ENCODE measurements at places on chromosomes 2 and 18.

GRCh38 chr2:71831193-71831577 is 316.5 kb downstream of the CYP26B1 start:
- no peak for DNase-seq

- no peak for DNase-seq
Observed at GRCh38 chr18:6039055-6039454, 143.7 kb upstream of the TMEM200C start.

- DNase-seq, result no peak
Observed at GRCh38 chr2:230068651-230069055, at the start of gene SLC16A14. SLC16A14 (minus strand) TSS chr2:230068924; CDS start chr2:230059352, 9,572 bp downstream.

- no peak for DNase-seq
Observed at GRCh38 chr2:109383505-109384307, 230.1 kb downstream of the SEPTIN10 start.

GRCh38 chr2:174667250-174667860 is 69.8 kb upstream of the WIPF1 start:
- DNase-seq, result no peak

- no peak for DNase-seq
Observed at GRCh38 chr2:43274721-43275120, 48.3 kb upstream of the ZFP36L2 start.

DNA sequence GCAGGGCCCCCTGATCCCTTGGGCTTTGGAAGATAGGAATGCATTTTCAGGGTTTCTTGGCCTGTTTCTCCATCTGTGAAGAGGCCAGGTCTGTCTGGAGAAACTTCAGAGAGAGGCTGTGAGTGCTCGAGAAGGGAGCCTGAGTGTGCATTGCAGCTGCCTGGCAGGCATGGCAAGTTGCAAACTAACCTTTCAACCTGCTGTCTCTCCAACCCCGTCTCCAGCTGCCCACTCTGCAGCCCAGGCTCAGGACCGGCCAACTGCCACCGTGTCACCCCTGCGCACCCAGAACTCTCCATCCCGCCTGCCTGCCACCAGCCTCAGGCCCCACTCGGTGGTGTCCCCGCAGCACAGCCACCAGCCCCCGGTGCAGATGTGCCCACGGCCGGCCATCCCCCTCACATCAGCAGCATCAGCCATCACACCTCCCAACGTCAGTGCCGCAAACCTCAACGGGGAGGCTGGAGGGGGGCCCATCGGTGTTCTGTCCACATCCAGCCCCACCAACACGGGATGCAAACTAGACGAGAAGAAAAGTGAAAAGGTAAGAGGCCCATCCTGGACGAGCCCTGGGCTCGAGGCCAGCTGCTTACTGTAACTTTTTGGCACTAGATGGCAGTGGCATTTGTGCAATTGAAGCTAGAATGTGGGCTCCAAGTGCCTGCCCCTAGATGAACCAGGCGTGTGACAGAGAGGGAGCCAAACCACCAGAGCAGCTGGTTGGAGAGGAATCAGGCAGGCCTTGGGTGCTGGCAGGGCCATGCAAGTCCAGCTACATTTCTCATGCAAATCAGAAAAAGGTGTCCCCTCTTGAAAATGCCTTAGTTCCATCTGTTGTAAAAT is 164.6 kb downstream of the SEPTIN10 start:
- DNase-seq, result no peak

DNA sequence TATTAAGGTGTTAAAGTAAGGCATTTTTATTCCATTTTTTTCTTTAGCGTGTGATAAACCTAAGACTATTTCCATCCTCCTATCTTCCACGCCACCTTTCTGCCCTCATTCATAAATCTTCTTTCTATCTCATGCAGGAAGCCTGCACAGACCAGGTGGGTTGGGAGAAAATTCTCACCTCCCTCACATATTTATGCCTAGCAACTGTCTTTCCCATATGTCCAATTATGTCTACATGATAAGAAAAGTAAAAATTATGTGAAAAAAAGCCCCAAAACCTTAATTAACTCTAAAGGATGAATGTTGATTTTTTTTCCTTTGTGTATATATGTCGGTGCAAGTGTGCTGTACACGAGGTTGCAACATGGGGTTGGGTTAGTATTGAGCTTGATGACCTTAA is 225.6 kb upstream of the GCFC2 start:
- no peak for DNase-seq

DNA sequence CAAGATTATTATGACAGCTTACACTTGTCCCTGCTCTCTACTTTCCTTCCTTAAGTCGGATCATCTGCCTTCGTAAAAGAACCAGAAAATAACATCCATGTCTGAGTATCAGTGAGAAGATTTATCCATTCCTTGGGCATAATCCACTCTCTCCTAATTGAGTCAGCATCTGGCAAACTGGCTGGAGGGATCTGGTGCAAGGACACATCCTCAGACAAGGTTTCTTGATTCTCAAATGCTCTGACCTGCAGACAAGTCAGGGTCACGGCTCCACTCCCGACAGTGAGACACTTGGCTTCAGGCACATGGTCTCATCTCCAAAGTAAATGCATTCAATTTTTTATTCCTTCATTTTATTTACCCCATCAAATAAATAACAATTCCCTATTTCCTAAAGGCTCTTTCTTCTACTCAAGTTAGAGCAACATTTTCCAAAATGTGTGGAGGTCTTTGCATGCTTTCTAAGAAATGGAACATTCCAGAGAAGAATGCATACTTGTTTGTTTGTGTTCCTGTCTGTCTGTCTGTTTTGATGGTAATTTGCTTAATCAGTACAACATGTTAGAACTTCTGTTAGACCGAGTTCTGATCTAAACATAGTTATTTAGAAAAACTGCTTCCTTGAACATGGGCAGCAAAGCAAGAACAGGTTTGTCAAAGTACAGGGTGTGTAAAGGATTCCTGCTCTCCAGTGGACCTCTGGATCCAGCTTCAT is 246.9 kb downstream of the IRS1 start:
- DNase-seq, result no peak

GRCh38 chr2:171297956-171298355 is 135.8 kb downstream of the METTL8 start:
- DNase-seq, result no peak

- DNase-seq, result no peak
Observed at GRCh38 chr2:70344195-70344594, 42.3 kb upstream of the FAM136A start.

DNA sequence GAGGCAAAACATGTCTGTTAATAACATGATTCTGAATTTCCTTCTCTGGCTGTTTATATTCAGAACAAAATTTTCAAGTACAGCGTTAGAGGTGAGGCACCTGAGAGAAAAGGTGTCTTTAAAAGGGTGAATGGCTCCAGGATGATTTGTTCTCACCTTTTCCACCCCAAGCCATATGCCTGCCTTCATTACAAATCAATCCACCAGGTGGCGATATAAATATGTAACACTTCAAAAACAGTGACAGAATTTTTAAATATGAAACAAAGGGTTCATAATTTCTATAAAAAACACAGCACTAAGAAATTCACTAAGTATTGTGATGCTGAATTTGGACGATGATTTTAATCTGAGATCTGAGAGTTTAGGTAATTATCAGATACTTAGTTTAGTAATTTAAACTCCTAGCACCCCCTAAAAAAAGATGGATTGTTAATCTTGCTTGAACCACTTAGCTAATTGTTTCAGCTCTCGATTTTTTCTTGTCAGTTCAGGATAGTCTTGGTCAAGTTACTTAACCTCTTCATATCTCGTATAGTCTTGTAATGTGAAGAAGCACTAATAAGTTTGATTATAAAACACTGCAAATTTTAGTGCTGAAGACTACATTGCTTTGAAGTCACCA is 528.8 kb downstream of the CPS1 start:
- no peak for DNase-seq

DNA sequence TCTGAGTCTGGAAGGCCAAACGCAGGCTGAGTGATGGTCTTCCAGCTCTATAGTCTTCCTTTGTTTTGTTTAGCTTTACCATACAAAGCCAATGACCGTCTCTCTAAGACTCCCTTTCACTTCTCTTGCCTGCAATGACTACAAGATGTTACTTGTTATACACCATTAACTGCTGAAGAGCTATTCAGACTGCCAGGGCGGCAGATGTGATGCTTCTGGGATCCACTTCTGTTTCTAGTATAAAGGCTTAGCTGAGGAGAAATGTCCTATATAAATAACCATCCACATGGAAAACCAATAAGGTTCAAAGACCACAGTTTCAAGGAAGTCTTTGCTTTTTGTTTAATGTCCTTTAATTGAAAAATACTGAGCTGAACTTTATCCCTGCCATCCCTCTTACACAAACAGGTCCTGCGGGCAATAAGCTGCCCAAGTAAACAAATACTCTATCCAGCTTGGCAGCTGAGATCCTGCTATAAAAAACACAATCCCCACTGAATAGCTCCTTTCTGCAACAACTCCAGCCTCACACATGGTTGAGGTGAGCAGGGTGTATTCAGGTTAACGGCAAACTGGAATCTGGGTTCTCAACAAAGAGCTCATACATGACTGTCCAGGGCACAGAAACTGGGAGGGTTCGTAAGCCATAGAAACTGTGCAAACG is 124.6 kb downstream of the VIT start:
- no peak for DNase-seq

DNA sequence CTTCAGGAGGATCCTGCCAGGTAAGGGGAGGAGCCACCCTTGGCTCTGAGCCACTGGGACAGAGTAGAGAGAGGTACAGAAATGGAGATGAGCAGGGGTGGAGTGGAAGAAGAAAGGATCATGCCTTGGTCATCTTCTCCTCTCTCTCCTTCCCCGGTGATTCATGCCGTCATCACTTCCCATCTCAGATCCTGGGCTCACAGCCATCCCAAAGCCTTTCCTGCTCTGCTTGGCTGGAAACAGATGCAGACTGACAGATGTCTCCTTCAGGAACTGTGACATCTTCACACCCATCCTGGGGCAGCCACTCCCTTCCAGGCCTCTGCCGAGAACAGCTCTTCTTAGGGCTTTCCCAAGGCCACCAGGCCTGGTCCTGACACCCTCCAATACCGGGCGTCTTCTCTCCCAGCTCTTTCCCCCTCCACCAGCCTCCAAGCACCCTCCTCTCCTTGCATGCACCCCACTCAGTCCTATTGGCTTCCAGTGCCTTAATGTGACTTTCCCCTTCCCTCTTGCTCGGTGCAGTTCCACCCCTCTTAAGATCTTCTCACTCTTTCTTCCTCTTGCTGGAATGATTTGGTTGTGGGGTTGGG is 58.3 kb upstream of the TNP1 start:
- DNase-seq, result no peak

GRCh38 chr18:3596637-3597384 is 146.8 kb downstream of the TGIF1 start:
- no peak for DNase-seq

DNA sequence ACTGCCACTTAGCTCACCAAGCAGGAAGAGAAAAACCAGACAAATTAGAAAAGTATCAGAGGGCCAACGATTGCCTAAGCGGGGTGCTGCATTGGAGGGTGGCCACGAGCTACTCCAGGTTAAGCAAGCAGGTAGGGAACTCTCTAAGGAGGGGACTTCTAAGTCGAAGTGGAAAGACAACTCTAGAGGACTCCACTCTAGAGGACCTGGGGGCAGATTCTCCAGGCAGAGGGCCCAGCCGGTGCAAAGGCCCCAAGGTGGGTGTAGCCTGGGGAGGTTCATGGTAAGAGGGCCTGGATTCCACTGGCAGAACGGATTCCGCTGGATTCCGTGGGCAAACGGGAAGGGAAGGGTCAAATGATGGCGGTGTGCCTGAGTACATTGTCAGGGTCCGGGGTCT is 12.7 kb downstream of the FBLN7 start:
- DNase-seq, result no peak

GRCh38 chr2:12676771-12677170 is 40.0 kb upstream of the TRIB2 start:
- no peak for DNase-seq

- DNase-seq, result no peak
Observed at GRCh38 chr2:201777043-201777442, 3.7 kb downstream of the ALS2 start.

- DNase-seq, result no peak
Observed at GRCh38 chr2:85318222-85319074, 9.3 kb downstream of the TGOLN2 start.

DNA sequence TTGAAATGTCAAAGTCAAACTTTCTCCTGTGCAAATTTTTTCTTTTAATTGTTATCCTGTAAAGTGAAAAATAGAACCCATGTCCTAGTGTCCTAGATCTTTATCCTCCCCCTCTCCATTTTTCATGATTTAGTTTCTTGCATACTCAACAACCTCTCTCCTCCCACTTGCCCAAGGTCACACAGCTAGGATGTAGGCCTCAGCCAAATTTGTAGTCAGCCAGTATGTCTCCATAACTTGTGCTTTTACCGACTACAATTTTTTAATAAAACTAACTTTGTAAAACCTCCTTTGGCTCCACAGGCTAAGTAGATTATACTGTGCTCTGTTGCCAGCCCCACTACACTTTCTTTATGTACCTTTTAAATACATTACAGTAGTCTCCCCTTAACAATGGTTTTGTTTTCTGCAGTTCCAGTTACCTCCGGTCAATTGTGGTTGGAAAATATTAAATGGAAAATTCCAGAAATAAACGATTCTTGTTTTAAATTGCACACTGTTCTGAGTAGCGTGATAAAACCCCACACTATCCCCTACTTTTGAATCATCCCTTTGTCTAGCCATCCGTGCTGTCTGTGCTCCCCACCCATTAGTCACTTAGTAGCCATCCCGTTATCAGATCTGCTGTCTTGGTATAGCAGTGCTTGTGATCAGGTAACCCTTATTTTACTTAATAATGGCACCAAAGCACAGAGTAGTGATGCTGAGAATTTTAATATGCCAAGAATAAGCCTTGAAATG is 22.8 kb downstream of the GULP1 start:
- no peak for DNase-seq

DNA sequence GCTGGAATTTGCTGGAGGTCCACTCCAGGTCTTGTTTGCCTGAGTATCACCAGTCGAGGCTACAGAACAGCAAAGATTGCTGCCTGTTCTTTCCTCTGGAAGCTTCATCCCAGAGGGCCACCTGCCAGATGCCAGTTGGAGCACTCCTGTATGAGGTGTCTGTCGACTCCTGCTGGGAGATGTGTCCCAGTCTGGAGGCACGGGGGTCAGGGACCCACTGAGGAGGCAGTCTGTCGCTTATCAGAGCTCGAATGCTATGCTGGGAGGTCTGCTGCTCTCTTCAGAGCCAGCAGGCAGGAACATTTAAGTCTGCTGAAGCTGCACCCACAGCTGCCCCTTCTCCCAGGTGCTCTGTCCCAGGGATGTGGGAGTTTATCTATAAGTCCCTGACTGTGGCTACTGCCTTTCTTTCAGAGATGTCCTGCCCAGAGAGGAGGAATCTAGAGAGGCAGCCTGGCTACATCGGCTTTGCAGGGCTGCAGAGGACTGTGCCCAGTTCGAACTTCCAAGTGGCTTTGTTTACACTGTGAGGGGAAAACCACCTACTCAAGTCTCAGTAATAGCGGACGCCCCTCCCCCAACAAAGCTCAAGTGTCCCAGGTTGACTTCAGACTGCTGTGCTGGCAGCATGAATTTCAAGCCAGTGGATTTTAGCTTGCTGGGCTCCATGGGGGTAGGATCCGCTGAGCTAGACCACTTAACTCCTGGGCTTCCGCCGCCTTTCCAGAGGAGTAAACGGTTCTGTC is 301.1 kb downstream of the ERBB4 start:
- DNase-seq, result no peak

GRCh38 chr18:77300579-77300978 is 50.9 kb downstream of the GALR1 start:
- DNase-seq, result no peak

GRCh38 chr2:200320344-200320743 is 13.9 kb downstream of the SPATS2L start:
- no peak for DNase-seq

GRCh38 chr2:160606341-160606740 is 112.7 kb upstream of the RBMS1 start:
- no peak for DNase-seq

Measured in omental fat pad (tissue), 4 donors.